ENCODE measurements at places on chromosomes 4 and X.
A peak's percentile ranks its signal among the peaks of the same experiment; 100 is the strongest.

- DNase-seq = peak; percentile 79
These were observed 2.0 kb downstream of the TMEM255A start for GRCh38 chrX:120308959-120309872.

- DNase-seq = no peak
These were observed 15.8 kb downstream of the RASGEF1B start for GRCh38 chr4:81455897-81456296.

DNA sequence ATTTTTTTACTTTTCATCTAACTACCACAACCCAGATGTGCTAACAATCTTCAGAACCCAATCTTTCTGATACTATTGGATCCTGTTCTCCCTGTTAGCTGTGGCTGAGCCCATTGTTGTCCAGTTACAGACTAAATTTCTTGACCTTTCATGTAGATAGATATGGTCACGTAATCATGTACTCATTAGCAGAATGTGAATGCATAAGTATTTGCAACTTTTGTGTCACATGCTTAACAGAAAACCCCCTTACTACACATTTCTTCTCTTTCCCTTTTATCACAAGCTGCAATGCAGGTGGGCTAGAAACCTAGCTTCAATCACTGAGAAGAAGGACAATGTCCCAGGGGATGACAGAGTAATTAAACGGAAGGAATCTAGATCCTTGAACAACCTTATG is 13.1 kb upstream of the FAM13A start:
- no peak for DNase-seq

- no peak for DNase-seq
These were observed 58.0 kb upstream of the EGFL6 start for GRCh38 chrX:13511241-13511943.

GRCh38 chrX:80578517-80579105 is 158.4 kb downstream of the TENT5D start:
- DNase-seq = peak; percentile 2

GRCh38 chrX:72057331-72057730 is 74.4 kb downstream of the RTL5 start:
- DNase-seq = no peak

DNA sequence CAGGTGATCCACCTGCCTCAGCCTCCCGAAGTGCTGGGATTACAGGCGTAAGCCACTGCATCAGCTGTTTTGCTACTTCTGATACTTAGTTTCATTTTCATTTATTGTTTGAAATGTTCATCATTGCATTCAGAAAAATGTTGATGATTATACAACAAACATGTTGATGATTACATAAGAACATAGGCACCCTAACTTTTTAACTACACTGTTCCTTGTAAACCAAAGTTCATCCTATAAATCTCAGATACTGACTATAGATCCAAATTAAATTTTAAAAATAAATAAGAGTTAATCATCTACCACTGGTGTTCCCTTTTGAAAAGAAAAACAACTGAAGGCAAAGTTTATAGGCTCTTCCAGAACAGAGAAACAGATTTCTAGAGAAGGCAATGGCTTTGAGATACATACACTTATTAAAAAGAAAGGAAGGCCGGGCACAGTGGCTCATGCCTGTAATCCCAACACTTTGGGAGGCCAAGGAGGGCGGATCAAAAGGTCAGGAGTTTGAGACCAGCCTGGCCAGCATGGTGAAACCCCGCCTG is 23.4 kb downstream of the TRIM75 start:
- no peak for DNase-seq

GRCh38 chrX:20394451-20394850 is 127.7 kb upstream of the RPS6KA3 start:
- no peak for DNase-seq

GRCh38 chrX:13364230-13364857 is 44.5 kb upstream of the ATXN3L start:
- DNase-seq = no peak

GRCh38 chrX:135112096-135112729 is 8.1 kb downstream of the ETDB start:
- DNase-seq = no peak

DNA sequence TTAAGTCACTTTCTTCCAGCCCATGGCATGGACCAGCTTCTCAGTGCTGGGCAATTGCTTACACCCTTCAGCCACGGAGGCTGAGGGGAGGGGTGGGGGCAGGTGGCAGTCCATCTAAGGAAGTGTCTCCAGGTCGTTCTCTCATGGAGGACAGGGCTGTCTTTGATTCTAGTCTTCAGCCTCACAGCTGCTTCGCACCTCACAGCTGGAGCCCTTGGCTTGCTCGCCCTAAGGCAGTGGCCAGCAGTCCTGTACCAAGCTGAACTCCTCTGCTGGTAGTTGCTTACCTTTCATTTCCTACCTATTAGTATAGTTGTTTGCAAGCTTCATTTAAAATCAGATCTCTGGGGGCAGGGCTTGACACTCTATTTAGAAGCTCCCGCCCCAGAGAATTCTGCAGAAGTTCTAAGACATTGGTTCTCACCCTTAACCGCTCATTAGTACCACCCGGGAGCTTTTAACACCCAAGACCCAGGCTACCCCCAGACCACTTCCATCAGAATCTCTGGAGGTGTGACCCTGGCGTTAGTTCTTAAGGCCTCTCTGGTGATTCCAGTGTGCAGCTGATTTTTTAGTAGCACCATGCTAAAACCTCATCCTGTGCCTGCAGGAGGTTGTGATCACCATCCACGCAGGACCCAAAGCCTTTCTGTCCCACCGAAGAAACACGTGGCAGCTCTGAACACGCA is 386.8 kb downstream of the UNC5C start:
- DNase-seq = no peak

GRCh38 chr4:114249976-114250375 is 270.5 kb upstream of the ARSJ start:
- no peak for DNase-seq
